ENCODE measurements at places on chromosomes 7 and 10. TPM values are rescaled to one million over a fixed set of nuclear protein-coding genes. Genes with fewer than 3 reads are reported as not detected.

- no peak for DNase-seq
These were observed 74.0 kb downstream of the SCRN1 start for GRCh38 chr7:29915481-29916215.

GRCh38 chr10:105146436-105146835 is 505.3 kb downstream of the SORCS3 start:
- no peak for DNase-seq

DNA sequence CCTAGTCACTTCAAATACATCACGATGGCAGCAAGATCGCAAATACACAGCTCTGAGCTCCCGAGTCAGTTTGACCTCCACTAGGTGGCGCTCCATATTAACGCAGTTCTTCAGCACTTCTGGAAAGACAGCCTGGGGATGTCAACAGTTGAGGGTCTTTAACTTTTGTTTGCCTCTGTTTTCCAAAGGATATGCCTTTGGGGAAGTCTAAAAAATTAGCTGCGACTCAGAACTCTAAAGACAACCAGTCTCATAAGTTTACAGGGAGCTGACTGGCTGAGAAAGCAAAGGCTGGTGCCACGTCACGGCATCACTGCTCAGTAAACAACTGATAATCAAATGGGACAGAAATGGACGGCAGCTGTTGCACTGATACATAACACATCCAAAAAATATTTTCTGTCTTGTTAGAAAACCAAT is 458.8 kb downstream of the SORCS1 start:
- peak; percentile 72 for DNase-seq

Gene VSTM2A
- not detected for total RNA-seq

Gene ADCY1
- under 0.01 TPM for total RNA-seq

Gene DENND2A
- total RNA-seq, result not detected

All from hematopoietic multipotent progenitor cell (in vitro differentiated cells).